ENCODE measurements at places on chromosomes 4 and X.
A peak's percentile ranks its signal among the peaks of the same experiment; 100 is the strongest.

DNA sequence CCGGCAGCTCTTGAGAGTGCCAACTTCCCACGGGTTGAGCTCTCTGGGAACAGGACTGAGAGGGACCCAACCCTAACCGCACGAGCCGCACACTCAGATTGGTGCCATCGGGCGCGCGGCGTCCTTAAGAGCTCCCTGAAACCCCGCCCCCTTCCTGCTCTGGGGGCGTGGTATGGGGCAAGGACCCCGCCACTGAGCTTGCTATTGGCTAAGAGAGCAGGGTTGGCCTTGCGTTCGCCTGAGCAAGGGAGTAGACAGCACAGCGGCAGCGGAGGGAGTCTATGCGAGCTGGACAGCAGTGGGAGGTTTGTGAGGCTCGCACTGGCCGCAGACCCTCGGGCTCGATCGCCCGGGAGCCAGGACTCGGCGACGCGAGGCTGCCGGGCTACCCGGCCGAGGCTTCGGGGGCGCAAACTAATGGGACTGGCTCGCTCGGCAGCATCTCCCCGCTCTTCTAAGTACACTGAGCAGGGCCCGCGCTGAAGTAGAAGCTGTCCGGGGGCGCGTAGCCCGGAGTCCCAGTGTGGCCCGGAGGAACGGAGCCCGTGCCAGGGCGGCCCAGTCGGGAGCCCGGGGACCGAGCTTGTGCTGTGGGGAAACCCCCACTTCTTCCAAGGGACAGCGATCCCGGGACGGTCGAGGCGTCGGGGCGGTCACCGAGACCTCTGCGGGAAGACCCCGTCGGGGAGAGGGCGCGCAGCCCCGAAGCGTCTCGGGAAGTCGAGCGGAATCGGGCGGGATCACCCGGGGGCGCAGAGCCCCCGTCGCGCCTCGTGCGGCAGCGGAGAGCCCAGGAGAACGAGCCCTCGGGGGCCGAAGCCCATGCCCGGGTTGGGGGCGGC is at the start of gene EFNB1:
TSS of gene EFNB1 (plus strand) at position 282 of the 842 bp plus-strand sequence. CDS start 756 bp downstream, outside the sequence.
- ATAC-seq, result peak; percentile 92

DNA sequence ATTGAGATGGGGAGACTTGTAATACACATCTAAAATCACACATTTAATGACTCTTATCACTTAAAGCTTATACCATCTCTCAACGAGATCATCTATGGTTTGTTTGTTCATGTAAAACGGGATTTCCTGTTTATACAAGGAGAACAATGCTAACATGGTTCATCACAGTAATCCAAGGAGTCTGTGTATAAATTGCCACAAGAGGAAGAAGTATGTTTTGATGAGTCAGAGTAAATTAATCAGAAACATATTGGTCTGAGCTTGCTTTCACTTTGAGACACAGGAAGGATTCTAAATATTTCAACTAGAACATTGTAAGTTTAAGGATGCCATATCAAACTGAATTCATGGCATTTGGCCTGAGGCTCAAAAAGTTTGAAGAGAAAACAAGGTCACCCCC is 594.1 kb downstream of the GLUD2 start:
- no peak for ATAC-seq

GRCh38 chr4:20266215-20267082 is 14.7 kb downstream of the SLIT2 start:
- ATAC-seq, result no peak

- ATAC-seq, result peak; percentile 86
These were observed 33.4 kb downstream of the SPRY1 start for GRCh38 chr4:123430031-123430430.

- no peak for ATAC-seq
These were observed 8.8 kb downstream of the ENAM start for GRCh38 chr4:70637239-70637913.

GRCh38 chr4:51831133-51831532 is 11.8 kb upstream of the DCUN1D4 start:
- ATAC-seq, result peak; percentile 56

All from activated T-helper 17 cell treated with anti-CD3 and anti-CD28 coated beads, Interleukin-2, amount 50 U/mL, for 72 hours (primary cell).